ENCODE measurements at places on chromosomes 13 and 19.

DNA sequence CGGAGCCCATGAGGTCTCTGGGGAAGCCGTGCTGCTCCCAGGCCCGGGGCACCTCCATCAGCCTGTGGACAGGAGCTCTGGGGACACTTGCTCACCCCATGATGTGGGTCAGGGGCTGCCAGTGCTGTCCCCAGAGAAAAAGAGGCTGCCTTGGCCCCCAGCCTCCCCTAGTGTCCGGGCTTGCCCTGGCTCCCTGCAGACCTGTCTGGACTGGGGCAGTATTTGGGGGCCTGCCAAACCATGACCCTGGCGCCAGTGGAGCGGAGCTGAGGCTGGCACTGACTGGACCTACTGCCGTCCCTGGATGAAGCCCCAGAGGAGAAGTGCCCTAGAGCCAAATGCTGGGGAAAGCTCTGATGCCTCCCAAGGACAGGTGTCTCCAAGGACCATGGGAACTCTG is 30.4 kb downstream of the ELAVL1 start:
- no peak for DNase-seq

DNA sequence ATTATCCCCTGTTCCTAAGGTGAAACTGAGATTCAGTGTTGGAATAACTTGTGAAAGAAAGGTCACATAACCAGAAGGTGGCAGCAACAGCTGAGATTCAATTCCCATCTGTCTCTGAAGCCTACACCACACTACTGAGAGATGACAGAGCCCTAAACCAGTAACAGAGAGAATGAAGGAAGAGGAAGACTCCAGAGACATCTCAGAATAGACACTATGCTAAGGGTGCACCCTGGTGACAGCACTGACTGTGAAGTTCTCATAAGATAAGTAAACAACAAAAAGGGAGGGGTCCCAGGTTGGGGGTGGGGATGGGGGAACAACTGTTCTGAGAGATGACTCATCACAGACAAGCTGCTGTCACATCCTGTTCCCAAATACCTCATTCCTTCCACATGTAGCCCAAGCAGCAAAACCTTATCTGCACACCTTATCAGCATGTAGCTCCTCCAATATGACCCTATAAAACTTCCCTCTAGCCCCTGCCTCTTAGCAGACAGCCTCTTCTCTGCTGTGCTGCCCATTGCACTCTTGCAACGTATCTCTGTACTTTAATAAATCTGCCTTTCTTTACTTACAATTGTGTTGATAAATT is 46.5 kb downstream of the UTP14C start:
- no peak for DNase-seq

DNA sequence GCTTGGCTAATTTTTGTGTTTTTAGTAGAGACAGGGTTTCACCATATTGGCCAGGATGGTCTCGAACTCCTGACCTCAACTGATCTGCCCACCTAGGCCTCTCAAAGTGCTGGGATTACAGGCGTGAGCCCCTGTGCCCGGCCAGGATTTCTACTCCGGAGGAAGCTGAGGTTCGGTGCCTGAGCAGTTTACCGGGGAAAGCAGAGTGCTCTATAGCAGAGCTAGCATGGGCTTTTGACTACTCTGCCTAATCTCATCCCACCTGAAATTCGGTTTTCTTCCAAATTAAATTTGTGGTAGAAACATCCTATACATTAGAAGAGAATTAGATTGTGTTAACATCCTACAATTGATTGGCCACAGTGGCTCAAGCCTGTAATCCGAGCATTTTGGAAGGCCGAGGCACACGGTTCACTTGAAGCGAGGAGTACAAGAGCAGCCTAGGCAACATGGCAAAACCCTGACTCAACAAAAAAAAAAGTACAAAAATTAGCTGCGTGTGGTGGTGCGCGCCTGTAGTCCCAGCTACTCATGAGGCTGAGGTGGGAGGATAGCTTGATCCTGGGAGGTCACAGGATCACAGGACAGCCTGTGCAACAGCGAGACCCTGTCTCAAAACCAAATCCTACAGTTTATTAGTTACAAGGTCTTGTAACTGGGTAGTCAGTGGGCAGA is 1.6 kb downstream of the RPL13A start:
- DNase-seq: no peak

DNA sequence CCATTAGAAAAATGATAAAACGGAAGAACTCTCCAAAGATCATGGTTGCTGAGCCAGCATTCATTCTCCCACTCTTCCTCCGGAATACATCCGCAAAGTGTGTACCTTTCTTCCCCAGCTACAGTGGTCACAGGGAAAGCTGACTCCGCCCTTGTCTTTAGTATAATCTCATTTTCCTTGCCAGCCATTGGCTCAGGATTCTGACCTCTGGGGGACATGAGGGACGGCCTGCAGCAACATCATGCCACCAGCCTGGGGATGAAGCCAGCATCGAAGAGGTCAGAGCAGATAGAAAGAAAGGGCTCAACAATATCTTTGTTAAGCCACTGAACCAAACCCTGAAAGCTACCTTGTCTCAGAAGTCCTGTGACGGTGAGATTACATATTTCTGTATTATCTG is 46.3 kb upstream of the TPP2 start:
- no peak for DNase-seq

GRCh38 chr13:36915896-36916640 is 4.0 kb downstream of the SMAD9 start:
- no peak for DNase-seq

DNA sequence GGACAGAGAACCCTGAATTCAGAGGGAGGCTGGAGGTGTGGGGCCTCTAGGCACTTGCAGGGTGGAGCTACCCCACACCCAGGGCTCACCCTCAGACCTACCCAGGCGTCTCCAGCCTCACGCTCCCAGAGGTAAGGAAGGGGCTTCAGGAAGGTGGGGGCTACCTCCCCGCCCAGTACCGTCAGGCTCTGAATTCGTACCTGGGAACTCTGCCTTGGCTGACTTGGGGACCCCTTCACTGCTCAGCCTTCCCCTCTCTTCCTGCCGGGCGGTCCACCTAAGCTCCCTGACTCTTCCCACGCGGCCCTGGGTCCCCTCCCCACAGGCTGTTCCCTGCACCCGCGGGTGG is 28.5 kb upstream of the PARP4 start:
- DNase-seq: no peak

GRCh38 chr19:46303691-46304397 is 7.0 kb downstream of the HIF3A start:
- no peak for DNase-seq

GRCh38 chr13:26626271-26626670 is 68.8 kb downstream of the WASF3 start:
- DNase-seq: no peak

DNA sequence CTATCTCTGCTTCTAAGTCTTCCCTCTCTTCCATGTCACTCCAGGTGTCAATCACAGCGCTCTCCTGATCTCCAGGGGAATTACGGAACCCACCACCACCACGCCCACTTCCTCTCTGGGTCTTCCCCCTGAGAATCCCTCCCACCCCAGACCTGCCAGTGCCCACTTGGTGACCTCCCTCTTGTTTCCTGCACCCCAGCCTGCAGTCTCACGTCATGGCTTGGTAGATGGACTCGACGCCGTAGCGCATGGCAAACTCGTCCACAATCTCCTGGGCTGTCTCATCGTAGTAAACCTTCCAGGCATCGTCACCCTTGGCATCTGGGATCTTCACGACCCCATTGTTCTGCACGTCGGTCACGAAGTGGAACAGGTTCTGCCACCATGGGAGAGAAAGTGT is 47.0 kb downstream of the UNC13A start:
- no peak for DNase-seq

DNA sequence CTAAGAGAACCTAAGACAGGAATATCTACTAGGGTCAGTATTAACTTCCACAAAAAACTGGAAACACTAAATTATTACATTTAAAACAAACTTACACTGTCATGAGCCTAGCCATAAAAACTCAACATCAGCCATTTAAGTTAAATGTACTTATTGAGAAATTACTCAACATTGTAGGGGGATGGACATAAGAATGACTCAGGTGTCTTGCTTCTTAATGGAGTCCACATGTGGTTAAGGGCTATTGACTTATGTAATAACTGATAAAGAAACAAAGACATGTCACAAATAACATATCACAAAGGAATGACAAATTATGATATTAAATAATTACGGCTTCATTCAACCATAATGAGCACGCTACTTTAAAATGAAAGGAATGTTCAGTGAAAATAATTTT is 36.2 kb downstream of the CLDN10 start:
- no peak for DNase-seq

DNA sequence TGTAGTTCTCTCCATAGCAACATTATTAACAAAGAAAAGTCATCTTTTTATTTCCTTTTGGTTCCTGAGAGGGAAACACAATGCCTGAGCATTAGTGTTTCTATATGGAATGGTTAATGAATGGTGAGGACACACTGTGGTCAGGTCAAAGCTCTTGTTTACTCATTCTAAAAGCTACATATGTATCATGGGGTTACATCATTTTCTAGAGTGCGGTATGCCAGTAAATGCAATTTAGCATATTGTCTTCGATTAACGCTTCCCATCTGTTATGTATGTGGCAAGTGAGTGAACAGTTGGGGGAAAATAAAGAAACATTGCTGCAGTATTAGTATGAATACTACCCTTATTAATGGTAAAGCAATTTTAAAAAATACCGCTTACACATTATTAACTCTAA is 1152.2 kb upstream of the SPRY2 start:
- DNase-seq: no peak

DNA sequence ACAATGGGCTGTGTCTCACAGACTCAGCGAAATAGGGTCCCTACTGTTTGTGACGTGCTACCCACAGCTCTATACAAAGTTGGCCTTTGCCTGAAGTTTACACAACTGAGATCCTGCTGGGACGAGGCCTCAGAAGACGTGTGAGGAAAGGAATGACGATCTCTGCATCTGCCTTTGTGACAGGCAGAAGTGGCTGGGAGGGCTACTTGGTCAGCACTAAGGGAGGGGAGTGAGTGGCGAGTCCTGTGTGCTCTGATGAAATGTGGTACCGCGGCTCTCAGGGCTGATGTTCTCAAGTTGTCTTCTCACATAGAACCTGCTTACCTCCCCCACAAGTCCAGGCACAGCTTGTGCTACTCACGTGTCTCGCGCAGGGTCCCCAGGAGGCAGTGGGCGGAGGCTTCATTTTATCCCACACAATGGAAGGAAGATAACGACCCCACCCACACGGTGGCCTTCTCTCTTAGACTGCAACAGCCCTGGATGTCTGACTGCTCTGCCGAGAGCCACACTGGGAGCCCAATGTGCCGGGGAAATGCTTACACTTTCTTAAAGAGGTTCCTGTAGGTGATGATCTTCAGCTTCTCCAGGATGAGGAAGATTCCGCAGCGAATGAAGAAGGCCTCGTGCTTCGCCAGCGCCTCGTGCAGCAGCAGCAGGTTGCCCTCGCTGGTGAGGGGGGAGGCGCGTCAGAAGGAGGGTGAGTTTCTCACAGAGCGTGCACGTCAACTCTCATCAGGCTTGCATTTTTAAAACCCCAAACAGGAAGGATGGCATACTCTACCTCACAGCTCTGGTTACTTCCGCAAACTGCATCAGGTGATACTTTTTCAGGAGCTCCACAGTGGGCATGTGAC is 21.2 kb downstream of the PROZ start:
- no peak for DNase-seq
